ENCODE measurements at places on chromosomes 6 and 20.

DNA sequence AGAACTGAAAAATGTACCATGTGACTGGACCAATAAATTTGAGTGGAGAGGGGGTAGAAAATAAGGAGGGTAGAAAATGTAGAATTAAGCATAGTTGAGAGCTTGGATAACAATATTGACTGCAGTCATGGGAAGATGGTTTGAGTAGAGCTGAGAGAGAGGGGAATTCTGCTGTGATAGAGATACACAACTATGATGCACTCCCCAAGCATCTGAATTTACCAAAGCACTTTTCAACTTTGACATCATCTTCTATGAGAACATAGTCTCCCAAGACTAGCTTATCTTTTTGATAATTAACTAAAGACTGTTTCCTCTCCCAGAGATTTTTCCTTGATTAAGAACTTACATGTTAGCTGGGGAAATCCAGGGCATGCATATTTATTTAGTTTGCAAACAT is 103.1 kb downstream of the TNFRSF21 start:
- DNase-seq: no peak

GRCh38 chr6:152418551-152418950 is 218.6 kb downstream of the SYNE1 start:
- DNase-seq: no peak

DNA sequence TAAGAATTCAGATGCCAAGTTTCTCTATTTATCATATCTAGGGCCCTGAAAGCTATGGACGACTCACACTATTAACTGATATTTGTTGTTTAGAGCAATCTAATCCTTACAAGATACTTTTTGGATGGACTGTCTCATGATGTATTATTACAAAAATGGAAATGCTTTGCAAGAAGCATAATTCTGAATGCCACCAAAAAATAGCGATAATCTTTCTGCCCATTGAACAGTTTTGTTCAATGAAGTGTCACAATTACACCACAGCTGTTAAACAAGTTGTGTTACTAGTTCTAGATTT is 460.4 kb upstream of the JARID2 start:
- DNase-seq: no peak

- no peak for DNase-seq
Observed at GRCh38 chr6:35298625-35299140, 1.1 kb downstream of the DEF6 start.

GRCh38 chr20:6101346-6101745 is 21.5 kb downstream of the FERMT1 start:
- DNase-seq: no peak

DNA sequence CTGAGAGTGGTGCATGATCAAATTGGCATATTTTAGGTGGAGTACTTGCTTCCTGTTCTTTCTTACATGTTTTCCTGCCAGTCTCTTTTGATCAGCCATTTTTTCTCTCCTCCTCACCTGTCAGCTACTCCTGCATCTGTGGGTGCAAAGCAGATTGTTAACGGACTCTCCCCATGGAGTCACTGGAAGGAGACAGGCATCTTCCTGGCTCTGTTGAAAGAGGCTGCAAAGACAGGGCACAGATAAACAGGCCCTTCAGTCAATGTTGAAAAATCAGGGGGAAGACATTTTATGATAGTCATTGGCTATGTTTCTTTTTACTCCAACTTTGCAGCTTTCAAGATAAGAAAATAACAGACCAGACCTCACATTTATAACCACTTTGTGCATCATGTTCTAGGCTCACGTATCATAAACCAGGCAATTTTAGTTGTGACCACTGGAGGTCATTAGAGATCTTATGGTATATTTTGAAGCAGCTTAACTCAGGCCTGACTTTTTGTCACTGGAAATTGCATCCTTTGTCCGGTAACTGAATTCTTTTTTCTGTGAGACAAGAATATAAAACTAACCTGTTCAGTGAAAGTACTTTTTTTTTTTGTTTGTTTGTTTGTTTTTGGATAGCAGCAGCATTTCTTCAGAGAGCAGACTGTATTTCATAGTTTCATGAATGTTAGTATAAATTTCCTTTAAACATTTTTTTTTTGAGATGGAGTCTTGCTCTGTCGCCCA is 20.1 kb downstream of the ECT2L start:
- no peak for DNase-seq

- no peak for DNase-seq
Observed at GRCh38 chr6:34195726-34196115, 41.0 kb upstream of the HMGA1 start.

GRCh38 chr20:19823971-19824370 is 65.9 kb downstream of the RIN2 start:
- DNase-seq: no peak

DNA sequence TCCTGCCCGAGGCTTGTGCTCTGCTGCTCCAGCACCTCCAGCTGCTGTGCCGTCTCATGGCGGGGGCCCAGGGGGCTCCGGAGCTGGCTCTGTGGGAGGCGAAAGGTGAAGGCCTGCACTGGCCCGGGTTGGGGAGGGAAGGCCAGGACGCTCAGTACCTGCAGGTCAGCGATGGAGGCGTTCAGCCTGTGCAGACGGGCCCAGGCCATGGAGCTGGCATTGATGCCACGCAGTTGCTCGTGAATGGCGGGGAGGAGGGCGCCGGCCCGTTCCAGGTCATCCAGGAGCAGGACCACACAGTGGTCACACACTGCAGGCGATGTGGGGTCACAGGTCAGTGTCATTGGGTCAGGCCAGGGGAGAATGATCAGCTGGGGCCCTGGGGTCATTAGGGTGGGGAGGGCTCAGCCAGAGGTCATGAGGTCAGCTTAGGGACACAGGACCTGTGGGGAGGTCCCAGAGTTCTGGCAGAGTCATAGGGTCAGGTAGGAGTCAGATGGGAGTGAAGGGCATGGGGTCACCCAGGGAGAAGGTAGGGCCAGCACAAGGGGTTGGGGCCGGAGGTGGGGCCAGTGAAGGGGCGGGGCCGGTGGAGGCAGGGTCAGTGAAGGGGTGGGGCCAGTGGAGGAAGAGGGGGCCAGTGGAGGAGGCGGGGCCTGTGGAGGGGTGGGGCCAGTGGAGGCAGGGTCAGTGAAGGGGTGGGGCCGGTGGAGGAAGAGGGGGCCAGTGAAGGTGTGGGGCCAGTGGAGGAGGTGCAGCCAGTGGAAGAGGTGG is 18.0 kb downstream of the ADRM1 start:
- DNase-seq: no peak

DNA sequence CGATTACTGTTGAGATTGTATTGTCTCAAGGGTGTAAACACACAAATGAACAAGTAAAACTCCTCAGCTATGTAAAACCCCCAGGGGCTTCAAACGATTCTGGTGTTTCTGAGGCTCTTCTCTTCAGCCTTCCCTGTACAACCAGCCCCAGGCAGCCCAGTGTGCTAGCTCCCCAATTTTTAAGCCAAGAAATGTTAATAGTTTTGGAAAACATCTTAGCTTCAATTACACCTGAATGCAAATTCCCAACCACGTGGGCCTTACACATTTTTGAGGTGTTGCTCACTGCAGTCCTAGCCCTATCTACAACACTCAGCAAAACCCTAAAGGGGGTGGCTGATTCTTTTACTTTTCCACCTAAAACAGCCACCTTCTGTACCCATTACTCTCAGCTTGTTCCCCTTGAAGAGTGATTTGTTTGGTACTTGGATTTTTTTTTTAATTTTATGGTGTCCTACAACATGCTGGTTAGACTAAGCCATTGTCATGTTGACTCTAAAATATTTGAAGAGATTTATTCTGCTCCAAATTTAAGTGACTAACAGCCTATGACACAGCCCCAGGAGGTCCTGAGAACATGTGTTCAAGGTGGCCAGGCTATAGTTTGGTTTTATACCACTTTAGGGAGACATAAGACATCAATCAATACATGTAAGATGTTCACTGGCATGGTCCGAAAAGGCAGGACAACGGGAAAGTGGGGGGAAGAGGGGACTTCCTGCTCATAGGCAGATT is 48.7 kb downstream of the ADAT2 start:
- DNase-seq: no peak

GRCh38 chr6:93105017-93105416 is 314.3 kb downstream of the EPHA7 start:
- no peak for DNase-seq

DNA sequence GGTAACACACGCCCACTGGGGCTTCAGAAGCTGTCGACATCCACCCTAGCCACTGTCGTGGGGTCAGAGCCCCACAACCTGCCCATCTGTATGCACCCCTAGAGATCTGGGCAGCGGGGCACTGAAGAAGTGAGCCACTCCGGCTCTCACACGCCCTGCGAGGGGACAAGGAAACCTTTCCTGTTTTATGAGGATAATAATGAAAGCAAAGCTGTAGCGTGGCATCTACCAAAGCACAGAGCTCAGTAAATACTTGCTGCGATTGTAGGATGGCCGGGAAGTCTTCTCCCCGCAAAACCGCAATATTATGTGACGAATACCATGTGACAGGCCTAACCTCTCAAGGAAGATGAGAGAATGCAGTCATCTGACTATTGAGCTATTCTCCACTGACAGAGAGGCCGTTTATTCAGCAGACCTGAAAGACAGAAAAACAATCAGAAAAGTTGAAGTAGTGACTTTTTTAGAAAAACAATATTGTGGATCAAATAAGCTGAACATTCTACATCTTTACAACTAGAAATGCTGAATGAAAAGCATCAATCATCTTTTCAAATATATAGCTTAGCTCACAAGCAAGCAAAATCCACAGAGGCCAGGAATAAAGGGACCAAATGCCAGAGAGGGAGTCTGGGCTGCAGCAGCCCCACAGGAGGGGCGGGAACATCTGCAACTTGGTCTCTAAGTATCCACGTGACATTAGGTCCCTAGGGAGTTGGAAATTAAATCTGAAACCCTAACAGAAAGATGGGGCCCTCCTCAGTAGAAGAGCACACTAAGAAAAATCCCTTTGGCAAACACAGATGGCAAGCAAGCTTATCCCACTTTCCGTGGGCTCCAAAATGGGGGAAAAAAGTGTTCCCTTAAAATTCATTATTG is 207.8 kb downstream of the TTLL2 start:
- DNase-seq: no peak

DNA sequence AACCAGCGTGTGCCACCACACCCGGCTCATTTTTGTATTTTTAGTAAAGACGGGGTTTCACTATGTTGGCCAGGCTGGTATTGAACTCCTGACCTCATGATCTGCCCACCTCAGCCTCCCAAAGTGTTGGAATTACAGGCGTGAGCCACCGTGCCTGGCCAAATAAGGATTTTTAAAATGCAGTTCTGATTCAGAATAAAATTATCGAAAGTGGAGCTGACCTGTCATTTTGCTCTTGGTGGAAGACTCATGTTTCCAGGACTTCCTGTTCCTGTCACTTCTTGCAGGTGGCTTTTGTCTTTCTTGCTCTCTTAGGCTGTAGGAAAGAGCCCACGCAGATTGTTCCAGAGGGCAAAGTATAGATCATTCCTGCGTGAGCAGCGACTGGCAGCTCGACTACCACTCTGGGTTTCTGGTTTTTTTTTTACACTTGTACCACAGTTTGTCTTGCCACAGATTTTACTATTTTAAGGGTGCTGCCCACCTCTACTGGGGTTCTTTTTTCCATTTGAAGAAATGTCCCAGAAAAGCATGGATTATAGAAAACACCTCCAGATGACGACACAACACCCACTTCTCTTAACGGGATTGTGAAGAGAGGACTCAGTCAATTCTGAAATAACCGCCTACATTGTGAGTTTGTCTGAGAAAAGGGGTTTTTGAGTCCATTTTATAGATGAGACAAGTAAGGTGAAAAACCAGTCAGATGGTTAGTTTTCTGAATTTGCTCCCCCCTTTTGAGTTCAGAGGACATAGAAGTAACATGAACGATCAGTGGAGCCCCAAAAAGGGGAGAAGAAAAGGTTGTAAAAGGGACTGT is 7.5 kb downstream of the JARID2 start:
- DNase-seq: no peak

DNA sequence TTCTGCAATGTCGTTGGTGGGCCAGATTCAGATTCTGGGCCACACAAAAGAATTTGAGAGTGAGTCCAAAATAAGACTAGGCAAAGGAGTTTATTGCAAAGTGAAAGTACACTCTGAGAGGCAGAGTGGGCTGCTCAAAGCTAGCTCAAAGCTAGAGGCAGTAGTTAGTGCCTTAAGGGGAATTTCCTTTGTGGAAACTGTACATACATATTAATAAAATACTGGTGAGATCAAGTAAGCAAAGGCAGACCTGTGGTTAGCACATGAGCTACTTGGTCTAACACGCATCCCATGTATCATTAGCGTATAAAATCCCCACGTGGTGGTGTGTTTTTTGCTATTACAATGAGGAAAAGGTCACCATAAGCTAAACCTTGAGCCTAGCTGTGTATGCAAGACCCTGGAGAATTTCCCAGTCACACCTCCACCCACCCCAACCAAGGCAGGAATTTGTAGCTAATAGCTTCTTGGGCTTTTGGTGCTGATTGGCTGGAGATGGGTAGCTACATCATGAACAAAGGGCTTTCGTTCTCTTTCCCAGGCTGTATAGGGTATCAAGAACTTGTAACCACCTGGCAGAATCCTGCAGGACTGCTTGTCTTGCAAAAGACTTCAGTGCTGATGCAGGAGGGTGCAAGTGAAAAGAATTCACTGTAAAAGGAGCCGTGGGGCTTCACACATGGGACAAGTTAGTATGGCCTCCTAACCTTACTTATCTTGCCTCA is 14.7 kb upstream of the TRIM26 start:
- DNase-seq: no peak

- DNase-seq: no peak
Observed at GRCh38 chr20:44527716-44528199, 5.9 kb upstream of the SERINC3 start.

GRCh38 chr6:55058682-55059081 is 115.6 kb upstream of the HCRTR2 start:
- no peak for DNase-seq

DNA sequence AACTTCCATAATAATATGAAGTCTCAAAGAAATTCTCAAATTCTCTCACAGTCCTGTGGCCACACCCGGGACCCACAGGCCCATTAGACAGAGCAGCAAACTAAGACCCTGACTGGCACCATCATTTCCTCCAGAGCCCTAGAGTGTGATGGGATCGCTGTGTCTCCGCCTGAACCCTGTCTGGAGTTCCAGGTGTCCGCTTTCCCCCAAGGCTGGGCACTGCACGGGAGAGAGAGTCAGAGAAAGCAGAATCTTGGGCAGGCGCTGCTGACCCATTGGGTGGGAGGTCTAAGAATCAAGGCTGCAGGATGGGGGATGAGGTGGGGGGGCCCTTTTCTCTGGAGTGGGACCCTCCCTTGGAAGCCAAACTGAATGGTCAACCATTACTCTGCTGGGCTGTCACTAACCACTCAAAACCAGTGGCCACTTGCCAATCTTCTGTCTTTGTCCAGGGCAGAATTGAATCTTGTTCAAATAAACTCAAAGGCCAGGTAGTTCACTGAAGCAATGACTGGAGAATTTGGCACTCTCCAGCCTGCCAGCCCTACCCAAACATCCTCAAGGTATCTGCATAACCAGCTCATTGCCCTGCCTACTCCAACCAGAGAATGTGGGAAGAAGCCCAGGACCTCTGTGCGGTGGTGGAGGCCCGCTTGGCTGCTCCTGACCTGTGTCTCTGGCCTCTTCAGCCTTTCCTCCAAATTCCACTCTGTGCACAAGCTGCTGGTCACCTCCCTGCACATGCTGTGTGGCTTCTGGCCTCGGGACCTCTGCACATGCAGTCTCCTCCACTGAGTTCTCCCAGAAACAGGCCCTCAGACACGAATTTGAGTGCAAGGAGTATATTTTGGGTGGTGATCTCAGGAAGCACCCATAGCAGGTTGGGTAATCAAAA is 141.1 kb downstream of the CEBPB start:
- DNase-seq: no peak

GRCh38 chr6:18985996-18986395 is 598.8 kb downstream of the RNF144B start:
- no peak for DNase-seq
